ENCODE measurements at places on chromosomes 12 and 14.

GRCh38 chr12:8773461-8773860, 49.0 kb upstream of the A2ML1 start:
- DNase-seq, result no peak

GRCh38 chr14:81766321-81766915, 232.8 kb upstream of the SEL1L start:
- peak; percentile 22 for DNase-seq

DNA sequence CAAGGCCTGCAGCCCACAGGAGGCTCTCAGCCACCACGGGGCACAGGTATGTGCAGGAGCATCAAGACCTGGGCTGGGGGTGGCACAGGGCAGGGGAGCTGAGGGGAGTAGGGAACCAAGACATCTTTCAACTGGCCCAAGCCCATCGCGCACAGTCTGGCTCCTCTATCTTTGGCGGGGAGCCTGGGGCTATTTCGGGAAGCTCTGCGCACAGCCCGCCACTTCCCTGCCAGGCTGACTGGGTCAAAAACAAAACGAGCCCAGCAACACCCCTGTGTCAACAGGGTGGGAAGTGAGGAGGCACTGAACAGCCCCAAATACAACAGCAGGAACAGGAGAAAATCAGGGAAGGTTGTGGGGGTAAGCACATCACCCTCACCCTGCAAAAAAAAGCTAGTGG, 83.9 kb downstream of the ARL6IP4 start:
- no peak for DNase-seq

DNA sequence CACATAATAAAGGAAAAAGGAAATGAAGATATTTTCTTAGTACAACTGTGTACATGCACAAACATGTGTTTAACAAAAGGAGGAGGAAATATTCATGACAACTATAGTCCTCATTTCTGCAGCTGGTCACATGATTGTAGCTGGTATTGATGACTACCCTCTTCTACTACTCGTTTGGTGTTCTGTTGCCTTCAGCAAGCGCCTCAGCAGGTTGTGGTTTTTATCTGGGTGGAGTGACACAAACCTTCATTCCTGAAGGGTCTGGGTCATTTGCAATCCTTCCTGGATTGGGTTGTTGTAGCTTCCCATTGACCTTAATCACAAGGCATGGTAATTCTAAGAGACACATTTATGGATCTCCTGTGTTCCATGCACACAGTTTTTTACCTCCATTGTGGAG, 1009.9 kb upstream of the USP15 start:
- DNase-seq, result no peak

DNA sequence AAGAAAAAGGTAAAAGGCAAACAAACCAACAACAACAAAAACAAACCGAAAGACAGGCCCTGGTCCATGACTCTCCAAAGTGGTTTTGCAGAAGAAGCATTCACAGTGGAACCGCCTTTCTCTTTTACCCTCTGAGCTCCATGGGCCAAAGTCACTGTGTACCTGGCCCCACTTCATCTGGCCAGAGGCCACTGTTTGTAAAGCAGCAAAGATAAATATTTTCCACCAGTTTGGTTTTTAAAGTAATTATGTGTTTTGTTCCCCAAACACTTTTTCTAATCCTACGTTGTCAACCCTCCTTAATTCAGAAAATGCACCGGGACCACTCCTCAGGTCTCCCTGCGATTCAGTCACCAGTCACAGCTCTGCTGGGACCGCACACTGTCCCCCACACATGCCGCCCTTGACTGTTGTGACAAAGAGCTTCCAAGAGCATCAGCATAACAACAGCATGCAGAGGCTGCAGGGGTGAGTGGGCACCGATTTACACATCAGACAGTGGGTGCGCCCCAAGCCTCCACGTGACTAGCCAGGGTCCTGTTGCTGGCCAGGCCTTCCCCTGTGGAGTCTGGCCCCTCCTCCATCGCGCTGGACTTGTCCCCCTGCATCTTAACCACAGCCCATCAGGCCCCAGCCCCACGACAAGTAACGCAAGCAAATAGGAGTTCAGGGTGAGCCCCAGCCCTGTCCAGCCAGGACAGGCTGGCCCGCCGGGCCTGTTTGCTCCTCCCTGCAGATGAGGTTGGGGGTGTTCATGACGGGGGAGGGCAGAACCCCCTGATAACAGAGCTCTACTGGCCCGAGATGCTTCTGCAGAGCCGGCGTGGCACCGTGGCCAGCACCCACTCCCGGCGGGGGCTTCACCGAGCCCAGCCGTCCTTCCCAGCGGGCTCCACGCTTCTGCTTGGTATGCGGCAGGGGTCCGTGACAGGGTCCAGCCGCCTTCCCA, 65.2 kb upstream of the DIO3 start:
- DNase-seq, result peak; percentile 36

GRCh38 chr14:68295316-68295816, 475.8 kb downstream of the RAD51B start:
- DNase-seq, result peak; percentile 90

DNA sequence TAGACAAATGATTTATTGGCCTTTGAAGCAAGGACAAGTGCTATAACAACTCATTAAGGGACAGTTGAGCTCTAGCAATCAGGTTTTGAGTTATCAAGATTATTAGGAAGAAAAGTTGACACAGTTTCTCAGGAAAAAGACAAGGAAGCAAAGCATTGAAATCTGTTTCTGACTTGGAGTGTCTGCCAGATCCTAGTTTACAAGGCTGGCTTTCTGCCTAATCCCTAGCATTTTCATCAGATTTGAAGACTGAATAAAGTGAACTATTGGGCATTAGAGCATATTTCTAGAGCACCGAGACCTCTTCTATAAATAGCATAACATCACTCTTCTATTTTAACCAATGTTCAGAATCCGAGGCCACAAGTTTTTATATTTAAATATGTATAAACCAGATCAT, 7.0 kb downstream of the SYT1 start:
- no peak for DNase-seq

All from ELF-1 (cell line).